Hematopoietic multipotent progenitor cell treated with erythropoietin and hydrocortisone succinate and interleukin-3 and kit ligand, for 15 days (in vitro differentiated cells): ENCODE measurements at places on chromosomes 5 and 9.

DNA sequence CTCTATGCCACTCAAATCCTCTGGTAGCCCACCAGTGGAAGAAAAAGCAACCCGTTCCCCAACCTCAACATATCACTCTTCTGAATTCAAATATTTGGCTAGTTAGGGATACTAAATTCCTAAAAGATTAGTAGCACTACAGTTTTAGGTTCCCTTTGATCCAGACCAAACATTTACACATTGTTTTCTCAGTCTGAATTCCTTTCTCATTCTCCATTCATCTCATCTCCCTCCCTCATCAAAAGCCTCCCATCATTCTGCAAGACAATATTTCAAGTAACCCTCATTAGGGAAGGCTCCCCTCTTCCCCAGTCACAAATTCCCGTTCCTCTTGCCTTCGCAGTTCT lies 26.3 kb downstream of the ADAM19 start:
- DNase-seq, result no peak

DNA sequence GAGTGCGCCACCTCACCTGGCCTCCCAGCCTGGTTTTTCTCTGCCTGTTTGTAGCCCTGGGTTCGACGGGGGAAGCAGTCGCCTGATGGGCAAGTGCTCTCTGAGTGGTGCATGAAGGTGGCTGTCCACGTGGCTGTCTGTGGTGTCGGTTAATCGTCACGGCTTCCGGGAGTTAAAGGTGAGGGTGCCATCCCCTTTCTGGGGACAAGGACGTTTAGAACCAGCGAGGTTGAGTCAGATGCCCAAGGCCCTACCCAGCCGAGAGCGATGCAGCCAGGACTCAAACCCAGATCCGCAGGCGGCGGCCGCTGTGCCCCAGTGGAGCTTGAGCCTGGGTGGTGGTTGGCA lies 47.7 kb downstream of the RXRA start:
- DNase-seq, result no peak

- DNase-seq, result no peak
Measured at GRCh38 chr5:137360607-137361006, 138.5 kb downstream of the SPOCK1 start.

- no peak for DNase-seq
Measured at GRCh38 chr9:10250219-10250618, 362.6 kb downstream of the PTPRD start.

DNA sequence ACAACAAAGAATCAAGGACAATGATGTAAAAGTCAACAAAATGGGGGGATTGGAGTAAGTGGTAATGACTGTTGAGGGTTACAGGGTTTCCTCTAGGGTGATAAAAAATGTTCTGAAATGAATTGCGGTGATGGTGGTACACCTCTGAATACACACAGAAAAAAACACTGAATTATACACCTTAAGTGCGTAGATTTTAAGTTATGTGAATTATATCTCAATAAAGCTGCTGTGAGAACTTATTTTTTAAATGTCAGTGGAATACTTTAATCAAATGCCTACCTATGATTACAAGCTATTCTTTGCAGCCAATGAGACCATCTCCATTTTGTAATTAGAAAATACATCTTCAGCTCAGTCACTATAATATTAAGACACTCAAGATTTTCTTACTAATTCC lies 53.5 kb downstream of the ZNF608 start:
- DNase-seq, result no peak

- no peak for DNase-seq
Measured at GRCh38 chr5:1722877-1723276, 76.8 kb downstream of the MRPL36 start.

GRCh38 chr9:79693750-79694149 lies 122.0 kb downstream of the TLE4 start:
- no peak for DNase-seq

GRCh38 chr5:149053072-149053695 lies 9.7 kb downstream of the SH3TC2 start:
- no peak for DNase-seq

GRCh38 chr9:106947106-106947900 lies 84.3 kb downstream of the ZNF462 start:
- no peak for DNase-seq

DNA sequence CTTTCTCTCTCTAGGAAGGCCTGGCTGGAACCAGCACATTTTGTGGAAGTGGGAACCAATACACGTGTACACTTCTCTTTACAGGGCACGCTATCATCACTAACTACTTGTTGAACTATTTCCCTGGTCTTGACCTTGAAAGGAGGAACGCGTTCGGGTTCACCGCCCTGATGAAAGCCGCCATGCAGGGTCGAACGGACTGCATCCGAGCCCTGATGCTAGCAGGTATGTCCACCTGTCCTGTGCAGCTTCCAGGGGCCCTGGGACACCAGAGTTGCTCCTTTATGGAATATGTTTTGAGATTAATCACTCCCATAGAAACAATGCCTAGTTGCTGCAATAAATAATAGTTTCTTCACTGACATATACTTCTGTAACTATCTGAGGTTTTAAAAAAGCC lies 74.1 kb downstream of the ANKRD33B start:
- no peak for DNase-seq
